ENCODE measurements at places on chromosomes 12 and 14.

GRCh38 chr14:55388160-55388559 is 23.5 kb downstream of the ATG14 start:
- no peak for DNase-seq

- DNase-seq: no peak
These were observed 44.2 kb downstream of the A2M start for GRCh38 chr12:9071518-9071917.

DNA sequence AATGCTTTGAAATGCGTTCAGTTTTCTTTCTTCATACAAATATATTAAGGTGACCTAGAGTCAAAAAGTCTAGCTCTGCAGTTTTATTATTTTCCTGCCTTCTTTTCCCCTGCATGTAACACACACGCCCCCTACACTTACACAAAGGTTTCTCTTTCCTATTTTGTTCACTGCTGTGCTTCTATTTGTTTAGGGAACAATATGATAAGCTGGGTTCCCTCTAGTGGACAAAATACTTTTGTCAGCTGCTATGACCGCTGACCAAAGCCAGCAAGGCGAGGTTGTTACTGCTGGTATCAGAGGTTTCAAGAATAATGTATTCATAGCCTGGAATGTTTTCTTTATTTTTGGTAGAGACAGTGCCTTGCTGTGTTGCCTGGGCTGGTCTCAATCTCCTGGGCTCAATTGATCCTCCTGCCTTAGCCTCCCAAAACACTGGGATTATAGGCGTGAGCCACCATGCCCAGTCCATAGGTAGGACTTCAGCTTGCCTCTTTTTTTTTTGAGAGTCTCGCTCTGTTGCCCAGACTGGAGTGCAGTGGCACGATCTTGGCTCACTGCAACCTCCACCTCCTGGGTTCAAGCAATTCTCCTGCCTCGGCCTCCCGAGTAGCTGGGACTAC is 33.4 kb downstream of the FNTB start:
- no peak for DNase-seq

DNA sequence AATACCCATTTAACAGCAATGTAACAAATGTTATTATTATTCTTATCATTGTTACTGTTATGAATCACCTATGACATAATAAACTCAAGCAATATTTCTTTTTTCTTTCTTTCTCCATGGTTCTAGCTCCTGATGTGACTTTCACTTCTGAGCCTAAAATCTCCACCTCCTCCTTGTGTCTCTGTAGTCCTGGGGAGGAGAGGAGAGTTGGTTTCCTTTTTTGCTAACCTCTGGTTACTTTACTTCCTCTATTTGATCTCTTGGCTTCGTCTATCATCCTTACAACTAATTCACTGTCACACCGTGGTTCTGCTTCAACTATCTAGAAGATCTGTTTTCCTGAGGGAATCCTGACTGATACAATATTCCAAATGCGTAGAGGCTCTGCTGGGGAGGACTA is 456.6 kb downstream of the VRK1 start:
- DNase-seq: no peak

- no peak for DNase-seq
These were observed 44.3 kb upstream of the BDKRB2 start for GRCh38 chr14:96160076-96160912.

GRCh38 chr14:26286913-26287205 is 311.0 kb downstream of the NOVA1 start:
- no peak for DNase-seq

GRCh38 chr12:121543786-121544185 is 37.0 kb downstream of the KDM2B start:
- DNase-seq: no peak

- no peak for DNase-seq
These were observed 45.1 kb downstream of the ISCA2 start for GRCh38 chr14:74538411-74539391.

DNA sequence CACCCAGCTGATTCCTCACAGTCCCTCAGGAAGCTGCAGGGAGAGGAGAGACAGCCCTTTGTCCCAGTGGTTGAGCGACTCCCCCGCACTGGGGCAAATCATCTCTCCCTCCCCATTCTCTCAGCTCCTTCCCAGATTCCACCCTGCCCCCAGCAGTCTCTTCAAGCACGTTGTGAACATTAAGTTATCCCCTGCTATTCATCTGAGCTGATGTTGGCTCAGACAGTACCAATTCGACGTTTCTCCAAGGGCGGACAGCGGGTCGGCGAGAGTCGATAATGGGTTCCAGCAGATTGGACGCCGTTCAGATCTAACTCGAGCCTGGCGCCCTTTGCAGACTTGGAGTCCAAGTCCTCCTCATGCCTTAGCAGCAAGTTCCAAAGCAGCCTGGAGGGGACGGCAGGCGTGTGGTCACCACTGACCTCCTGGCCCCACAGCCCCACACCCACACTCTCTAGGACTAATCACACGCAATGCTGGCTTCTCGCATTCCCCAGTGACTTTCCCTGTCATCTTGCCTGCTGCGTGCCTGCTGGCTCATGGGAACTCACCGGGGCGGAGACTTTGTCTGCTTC is 245.9 kb downstream of the CHST11 start:
- DNase-seq: no peak

- DNase-seq: no peak
These were observed 32.7 kb upstream of the AKAP6 start for GRCh38 chr14:32296366-32296765.

DNA sequence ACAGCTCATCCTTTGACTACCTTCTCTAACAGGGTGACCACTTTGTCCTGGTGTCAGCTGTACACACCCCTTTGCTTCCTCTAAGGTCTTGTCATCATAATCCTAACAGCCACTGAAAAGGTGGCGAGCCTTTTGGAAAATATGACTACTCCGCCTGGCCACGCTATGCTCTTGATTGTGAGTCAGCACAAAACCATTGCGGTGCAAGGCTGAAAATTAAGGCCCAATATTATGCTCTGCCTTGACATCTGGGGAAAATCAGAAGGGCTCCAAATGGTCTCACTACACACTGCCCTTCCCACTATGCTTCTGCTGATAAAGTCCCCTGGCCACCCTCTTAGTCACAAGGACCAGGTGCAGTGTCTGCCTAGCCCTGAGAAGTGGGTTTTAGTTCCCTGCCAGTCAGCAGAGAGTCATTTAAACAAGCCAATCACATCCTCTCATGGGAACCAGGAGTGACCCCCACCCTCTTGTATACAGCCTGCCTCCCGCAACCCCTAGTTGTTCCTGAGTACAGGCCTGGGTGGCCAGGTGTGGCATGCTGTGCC is 34.3 kb downstream of the FGD6 start:
- DNase-seq: no peak

- no peak for DNase-seq
These were observed 41.3 kb upstream of the ANO6 start for GRCh38 chr12:45174595-45174994.

- DNase-seq: no peak
These were observed 560.4 kb downstream of the ETNK1 start for GRCh38 chr12:23185346-23185745.

DNA sequence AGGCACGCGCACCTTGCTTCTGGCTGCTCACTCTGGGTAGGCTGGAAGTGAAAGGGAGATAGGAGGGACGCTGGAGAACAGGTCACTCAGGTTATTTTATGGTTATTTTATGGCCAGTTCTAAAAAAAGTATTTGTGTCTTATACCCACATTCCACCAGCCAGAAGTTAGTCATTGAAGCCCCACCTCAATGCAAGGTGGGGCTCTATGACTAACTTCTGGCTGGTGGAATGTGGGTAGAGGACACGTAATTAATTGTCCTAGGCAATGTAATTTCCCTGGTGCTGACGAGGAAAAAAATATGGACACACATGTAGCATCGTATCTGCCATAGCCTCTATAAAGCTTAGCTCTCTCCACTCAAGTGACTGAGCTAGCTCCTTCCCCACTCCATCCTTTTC is 104.9 kb downstream of the PDZRN4 start:
- DNase-seq: no peak

GRCh38 chr14:99347561-99347960 is 75.6 kb upstream of the BCL11B start:
- DNase-seq: no peak

- no peak for DNase-seq
These were observed 399.4 kb downstream of the TMEM121 start for GRCh38 chr14:105925615-105926372.

GRCh38 chr12:8508910-8509841 is 4.1 kb upstream of the CLEC4D start:
- DNase-seq: no peak

DNA sequence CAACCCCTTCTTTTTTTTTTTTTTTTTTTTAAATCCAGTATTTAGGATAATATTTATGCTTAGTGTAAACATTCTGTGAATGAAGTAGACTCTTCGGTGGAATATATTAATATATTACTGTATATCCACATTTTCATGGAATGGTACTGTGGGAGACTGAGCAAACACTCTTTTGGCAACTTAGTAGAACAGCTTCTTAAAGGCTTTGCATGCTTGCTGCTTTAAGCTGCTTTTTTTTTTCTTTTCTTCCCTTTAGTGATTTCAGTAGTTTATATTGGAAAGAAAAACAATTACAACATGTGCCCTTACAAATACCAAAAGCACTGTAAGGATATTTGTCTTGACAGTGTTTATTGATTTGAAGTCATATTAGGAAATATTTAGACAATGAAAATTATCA is 78.9 kb downstream of the AEBP2 start:
- no peak for DNase-seq

- DNase-seq: no peak
These were observed 15.1 kb upstream of the RPLP0 start for GRCh38 chr12:120215766-120216735.

DNA sequence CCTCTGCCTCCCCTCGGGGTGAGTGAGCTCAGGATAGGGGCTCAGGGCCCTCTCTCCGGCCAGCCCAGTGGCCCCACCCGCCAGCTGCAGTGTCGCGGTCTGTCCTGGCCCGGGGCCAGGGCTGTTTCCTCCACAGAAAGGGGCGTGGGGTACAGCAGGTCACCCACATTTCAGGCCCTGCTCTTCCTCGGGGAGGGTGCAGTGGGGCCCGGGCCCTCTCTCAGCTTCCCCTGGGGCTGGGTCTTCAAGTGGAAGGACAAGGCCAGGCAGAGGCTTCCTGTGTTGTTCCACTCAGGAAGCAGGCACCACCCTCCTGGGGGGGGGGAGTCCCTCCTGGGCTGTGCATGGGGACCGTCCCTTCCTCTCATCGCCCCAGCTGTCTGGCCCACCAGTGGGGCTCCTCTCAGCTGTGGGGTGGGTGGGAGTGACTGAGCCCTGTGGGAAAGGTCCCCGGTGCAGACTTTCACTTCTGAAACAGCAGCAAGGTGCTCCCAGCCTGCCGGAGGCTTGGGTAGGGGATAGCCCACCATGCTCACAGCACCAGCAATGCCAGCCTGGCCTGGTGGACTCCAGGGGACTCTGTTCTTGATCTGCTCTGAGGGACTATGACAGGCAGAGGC is 3.7 kb downstream of the GPR132 start:
- no peak for DNase-seq

- no peak for DNase-seq
These were observed 627 bp downstream of the TESC start for GRCh38 chr12:117098361-117099217.

- no peak for DNase-seq
These were observed 1.1 kb upstream of the HOMEZ start for GRCh38 chr14:23286902-23287479.

GRCh38 chr14:25841226-25841625 is 756.6 kb downstream of the NOVA1 start:
- no peak for DNase-seq

GRCh38 chr12:67647181-67647798 is 1.3 kb upstream of the DYRK2 start:
- DNase-seq: no peak

- DNase-seq: no peak
These were observed 116.5 kb downstream of the GPHN start for GRCh38 chr14:66624336-66624937.

DNA sequence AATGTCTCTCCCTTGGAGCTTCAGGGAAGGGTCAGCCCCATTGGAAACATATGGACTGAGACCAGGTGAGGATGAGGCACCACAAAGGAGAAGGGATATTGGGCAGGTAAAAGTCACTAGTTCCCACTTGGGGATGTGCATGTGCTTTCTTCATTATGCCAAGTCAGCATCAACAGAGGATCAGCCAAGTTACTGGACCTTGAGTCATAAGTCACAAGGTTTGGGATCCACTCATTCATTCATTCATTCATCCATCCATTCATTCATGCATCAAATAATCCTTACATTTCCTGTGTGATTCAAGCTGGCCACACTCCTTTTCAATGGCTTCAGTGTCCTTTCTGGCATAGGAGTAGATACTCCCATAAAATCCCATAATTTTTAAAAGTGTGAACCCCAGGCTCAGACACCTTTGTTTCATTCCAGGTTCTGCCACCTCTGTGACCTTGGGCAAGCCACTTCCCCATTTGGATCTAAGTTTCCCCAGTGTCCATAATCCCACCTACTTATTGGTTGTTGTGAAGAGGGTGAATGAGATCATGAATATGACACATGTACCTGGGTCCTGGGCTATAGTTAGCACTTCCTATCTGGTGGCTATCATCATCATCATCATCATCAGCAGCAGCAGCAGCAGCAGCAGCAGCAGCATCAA is 162.1 kb upstream of the LHX5 start:
- DNase-seq: no peak

DNA sequence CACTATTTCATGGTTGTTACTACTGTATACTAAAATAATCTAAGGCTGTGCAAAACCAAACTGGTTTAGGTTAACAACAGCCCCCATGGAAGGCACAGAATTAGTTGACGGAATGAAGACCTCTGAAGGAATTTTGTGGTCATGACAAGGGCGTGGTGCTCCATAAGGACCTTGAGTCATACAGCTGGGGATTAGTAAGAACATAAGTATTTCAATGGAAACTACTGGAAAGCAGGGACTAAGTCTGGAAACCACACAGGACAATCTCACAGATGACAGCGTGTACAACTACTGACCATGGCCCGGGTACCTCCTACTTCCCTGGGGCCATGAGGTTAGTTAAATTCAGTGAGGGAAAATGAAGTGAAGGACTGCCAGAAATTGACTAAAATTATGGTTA is 98.5 kb upstream of the PLEKHA5 start:
- no peak for DNase-seq

GRCh38 chr14:35306114-35306513 is 13.9 kb downstream of the PSMA6 start:
- DNase-seq: no peak

GRCh38 chr12:68163560-68164081 is 4.1 kb upstream of the IFNG start:
- no peak for DNase-seq

GRCh38 chr14:42028607-42029006 is 421.9 kb downstream of the LRFN5 start:
- no peak for DNase-seq

GRCh38 chr12:60704171-60704914 is 1108.5 kb downstream of the SLC16A7 start:
- DNase-seq: no peak

- no peak for DNase-seq
These were observed 5.5 kb downstream of the TMEM52B start for GRCh38 chr12:10184261-10184843.

- DNase-seq: no peak
These were observed 41.8 kb downstream of the SMOC1 start for GRCh38 chr14:69921052-69921451.

DNA sequence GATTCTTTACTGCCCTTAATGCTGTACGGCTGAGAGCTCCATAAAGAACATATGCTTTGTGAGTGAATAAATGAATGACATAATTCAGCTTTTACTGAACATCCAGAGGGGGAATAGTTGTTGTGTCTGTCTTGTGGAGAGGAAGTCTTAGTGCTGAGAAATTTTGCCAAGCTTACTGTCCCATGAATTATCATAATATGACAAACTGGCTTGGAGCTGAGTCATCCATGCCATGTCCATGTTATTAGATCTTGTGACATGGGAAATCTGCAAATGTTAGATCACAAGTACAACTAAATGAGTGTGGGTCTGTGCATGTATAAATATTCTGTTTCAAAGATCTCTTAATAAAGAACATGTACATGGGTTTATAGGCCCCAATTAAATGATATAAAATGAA is 350.4 kb downstream of the BMP4 start:
- no peak for DNase-seq
